NCI-H748 treated with DMSO at 0.1 percent for 48 hours (cell line): ENCODE measurements at places on chromosomes 4 and X.

DNA sequence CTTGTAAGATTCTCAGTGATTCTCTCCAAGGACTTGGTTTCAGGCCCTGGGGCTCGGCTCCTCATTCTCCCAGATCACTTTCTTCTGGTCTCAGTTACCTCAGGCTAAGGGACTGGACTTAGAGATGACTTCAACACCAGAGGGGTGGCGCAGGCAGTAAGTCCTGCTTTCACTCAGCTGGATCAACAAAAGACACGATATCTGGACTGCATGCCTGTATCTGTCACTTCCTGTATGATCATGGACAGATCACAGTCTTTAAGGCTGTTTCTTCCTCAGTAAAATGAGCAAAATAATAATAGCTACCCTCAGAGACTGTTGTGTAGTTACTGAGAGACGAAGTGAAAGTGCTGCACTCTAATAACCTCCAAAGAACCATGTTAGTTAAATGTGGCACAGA lies 19.5 kb upstream of the CXCR3 start:
- no peak for DNase-seq

DNA sequence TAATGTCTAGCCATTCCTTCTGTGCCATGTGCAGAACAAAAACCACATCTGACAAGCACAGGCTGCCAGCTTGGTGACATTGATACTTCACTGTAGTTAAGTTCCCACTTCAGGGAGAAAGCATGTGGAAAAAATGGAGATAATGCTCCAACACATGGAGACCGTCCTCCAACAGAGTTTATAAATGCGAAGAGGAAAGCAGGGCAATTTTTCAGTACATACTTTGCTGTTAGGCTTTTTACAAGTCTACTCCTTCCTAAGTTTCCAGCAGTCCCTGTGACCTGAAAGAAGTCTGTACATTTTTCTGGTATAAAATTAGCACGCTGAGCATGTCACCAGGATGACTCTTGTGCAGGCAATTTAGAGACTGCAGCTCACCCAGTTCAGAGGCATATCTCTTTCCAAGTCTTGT lies 766.9 kb upstream of the IGFBP7 start:
- DNase-seq: no peak

GRCh38 chr4:1402516-1403091 lies 3.6 kb downstream of the NKX1-1 start:
- DNase-seq: no peak

DNA sequence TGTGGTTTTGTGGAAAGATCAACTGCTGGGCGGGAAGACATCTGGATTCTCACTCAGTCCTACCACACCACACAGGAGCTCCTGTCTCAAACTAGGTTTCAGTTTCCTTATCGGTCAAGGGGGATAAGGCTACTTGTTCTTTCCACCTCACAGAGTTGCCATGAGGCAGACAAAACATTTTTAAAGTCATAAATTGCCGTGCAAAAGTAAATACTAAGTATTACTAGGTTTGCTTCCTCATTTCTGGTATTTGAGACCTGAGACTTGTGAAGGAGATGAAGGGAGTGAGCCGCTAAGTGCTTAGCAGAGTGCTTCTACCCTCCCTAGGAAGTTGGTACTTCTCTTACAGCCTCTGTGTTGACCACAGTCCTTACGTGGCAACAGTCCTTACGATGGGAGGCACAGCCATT lies 1.5 kb downstream of the LAP3 start:
- no peak for DNase-seq

GRCh38 chr4:151163855-151164254 lies 64.4 kb downstream of the RPS3A start:
- no peak for DNase-seq

DNA sequence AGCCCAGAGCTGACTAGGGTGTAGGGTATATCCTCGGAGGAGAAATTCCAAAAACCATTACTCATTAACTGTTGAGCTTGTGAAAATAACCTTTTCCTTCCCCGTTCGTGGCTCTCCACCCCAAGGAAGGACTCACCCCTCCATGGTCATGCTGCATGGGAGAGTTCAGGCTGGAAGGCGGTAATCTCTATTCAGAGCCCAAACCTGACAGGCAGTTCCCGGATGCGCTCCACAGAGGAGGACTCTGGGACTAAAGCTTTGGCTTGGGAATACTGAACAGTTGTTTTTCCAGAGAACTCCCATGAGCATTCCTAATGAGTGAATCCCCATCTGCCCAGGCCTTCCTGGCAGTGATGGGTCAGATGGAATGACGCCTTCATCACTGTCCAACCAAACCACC lies 125.4 kb downstream of the BCOR start:
- no peak for DNase-seq

DNA sequence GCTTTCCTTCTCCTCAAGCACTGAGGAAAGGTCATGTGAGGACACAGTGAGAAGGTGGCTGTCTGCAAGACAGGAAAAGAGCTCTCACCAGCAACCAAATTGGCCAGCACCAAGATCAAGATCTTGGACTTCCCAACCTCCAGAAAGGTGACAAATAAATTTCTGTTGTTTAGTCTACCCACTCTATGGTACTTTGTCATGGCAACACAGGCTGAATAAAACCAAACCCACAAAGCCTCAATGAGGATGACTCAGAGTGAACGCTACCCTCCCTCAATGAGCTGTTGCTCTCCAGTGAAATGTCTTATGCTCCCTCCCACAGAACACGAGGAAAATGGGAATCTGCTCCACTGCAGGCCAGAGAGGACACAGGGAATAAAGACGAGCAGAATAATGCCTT lies 244.1 kb downstream of the RAB28 start:
- no peak for DNase-seq

- DNase-seq: no peak
Observed at GRCh38 chrX:155148724-155149537, 67.3 kb upstream of the VBP1 start.

- no peak for DNase-seq
Observed at GRCh38 chr4:184237612-184238011, 19.9 kb upstream of the ENPP6 start.

GRCh38 chrX:8848911-8849310 lies 47.7 kb upstream of the FAM9A start:
- no peak for DNase-seq
